NCI-H524 (cell line): ENCODE measurements at places on chromosomes 2 and 18.

- no peak for DNase-seq
These were observed 91.6 kb upstream of the RMP24 start for GRCh38 chr18:35880788-35881455.

DNA sequence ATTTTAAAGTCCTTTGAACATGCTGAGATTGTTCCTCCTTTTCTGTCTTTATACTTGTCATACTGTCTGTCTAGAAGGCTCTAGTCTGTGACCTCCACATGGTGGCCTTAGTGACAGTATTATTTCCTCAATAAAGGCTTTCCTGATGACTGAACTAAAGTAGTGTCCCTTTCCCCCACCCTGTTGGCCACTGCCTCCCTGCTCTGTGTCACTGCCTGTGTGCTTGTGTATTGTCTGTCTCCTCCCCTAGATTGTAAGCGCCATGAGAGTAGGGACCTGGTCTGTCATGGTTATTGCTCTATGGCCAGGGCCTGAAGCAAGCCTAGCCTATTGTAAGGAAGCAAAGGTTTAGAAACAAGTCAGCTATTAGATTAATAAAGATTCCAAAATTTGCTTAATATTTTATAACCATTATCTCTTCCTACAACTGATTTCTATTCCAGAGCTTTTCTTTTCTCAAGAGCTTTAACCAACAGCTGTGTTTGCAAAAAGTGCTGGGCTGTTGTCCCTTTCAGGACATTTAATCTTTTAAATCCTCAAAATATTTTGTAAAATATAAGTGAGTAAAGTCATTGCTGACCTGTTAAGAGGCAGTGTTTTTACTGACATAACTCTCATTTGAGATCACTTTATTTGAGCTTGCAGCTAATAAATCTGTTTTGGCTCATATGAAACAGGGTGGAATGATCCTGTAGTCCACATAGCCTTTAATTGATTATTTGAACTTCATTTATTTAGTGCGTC, 35.5 kb downstream of the DIS3L2 start:
- no peak for DNase-seq

DNA sequence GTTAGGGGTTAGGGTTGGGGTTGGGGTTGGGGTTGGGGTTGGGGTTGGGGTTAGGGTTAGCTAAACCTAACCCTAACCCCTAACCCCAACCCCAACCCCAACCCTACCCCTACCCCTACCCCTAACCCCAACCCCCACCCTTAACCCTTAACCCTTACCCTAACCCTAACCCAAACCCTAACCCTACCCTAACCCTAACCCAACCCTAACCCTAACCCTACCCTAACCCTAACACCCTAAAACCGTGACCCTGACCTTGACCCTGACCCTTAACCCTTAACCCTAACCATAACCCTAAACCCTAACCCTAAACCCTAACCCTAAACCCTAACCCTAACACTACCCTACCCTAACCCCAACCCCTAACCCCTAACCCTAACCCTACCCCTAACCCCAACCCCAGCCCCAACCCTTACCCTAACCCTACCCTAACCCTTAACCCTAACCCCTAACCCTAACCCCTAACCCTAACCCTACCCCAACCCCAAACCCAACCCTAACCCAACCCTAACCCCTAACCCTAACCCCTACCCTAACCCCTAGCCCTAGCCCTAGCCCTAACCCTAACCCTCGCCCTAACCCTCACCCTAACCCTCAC, 24.1 kb upstream of the RABL2A start:
- no peak for DNase-seq

DNA sequence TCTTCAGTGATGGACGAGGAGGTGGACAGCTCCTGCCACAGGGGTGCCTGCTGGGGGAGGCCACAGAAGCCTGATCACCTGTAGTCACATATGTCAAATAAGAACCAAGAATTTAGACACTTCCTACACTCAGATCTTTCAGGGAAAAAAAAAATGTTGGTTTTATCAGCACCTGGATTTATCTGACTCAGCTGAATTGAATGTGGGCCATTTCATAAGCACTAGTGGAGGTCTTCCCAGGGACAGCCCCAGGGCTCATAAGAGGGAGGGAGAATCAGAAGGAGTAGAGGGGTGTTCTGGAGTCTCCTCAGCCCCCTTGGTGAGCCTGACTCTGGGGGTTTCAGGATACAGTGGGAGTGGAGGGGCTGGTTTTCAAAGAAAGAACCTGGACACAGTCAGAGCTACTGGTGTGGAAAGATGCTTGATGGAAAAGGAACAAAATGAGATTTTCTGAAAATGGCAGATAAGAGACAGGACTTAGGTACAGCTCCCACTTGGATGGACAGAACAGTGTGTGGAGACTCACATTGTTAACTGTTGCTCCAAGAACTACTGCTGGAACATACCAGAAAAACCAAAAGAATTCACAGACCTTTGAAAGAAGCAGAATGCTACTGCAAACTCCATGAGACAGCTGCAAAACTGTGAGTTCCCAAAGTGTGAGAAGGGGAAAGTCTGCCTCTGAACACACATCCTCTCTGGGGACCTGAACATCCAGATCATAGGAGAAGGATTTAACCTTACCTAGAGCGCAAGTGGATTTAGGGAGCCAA, 45.4 kb downstream of the LCT start:
- DNase-seq, result no peak

GRCh38 chr18:59272891-59273758, at the start of gene RAX:
Gene RAX (minus strand): TSS chr18:59273454. CDS start chr18:59273206, 248 bp downstream.
- no peak for DNase-seq

- peak; percentile 55 for DNase-seq
These were observed 144.3 kb upstream of the BOD1L2 start for GRCh38 chr18:57002627-57003026.
